ENCODE measurements at places on chromosomes 5 and 9. TPM values are rescaled to one million over a fixed set of nuclear protein-coding genes. Genes with fewer than 3 reads are reported as not detected.

DNA sequence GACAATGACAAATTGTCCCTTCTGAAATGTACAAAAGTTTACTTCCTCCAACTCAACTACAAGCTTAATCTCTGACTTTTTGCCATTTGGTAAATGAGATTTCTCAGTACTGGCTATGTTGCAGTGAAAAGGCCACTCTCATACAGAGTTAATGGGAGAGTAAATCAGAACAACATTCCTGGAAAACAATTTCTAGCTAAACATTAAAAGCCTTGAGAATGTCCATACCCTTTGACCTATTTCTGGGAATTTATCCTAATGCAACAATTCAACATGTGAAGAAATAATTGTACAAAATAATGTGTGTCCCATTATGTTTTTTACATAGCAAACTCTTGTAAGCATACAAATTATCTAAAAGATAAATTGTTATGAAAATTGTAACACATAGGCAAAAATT is 56.3 kb upstream of the SPEF2 start:
- DNase-seq, result no peak

Gene SLCO4C1
- total RNA-seq, result 0.58 TPM

DNA sequence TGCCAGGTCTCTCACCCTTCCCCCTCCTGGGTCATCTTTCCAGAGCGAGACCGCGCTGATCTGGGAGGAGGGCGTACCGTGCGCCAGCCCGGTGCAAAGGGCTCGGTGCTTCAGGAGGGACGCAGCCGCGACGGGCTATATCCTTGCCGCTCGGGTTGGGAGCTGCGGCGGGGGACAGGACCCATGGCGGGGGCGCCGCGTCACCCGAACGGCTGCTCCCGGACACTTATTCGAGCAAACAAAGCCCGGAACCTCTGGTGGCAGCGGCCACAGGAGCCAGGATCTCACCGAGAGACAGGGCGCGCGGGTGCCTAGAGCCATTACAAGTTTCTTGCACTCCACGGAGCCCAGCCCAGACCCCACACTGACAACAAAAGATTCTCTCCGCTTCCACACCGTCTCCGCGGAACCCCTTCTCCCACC is 1.3 kb downstream of the SEMA6A start:
- no peak for DNase-seq

DNA sequence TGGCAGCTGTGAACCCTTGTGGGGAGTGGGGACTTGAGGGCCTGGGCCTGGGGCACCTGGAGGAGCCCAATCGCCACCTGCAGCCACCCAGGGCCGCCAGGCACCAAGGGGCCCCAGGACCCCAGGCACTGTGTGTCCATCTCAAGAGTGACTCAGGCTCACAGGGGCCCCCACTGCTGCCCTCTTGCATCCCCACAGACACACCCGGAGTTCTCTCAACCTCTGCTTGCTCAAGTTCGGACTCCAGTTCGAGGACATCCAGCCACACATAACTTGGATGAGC is 51.9 kb downstream of the MRPL36 start:
- peak; percentile 55 for DNase-seq

DNA sequence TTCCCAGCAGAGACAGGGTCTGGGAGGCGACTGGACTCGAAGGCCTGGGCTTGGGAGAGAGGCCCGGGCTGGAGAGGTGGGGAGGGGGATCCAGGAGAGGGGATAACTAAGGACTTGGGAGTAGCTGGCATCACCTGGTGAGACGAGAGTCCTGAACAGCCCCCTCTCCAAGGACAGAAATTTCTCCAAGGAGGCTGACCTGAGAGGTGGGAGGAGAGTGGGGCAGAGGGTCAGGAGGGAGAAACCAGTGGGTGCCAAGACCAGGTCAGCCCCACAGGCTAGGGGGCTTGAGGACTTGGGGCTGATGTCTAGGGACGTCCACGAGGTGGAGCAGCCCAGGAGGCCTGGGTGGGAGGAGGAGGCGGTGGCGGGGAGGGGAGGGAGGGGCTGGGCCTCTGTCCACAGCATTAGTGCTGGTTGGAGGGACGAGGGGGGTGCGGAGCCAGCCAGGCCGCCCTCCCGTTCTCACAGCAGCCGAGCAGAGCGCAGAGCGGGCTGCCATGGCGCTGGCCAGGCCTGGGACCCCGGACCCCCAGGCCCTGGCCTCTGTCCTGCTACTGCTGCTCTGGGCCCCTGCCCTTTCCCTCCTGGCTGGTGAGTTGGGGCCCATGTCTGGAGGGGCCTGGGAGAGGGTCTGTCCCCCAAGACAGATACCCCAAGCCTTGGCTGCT is at the start of gene CRB2:
TSS of gene CRB2 (plus strand) at position 437 of the 671 bp plus-strand sequence. CDS start at position 501, 64 bp downstream.
- DNase-seq, result no peak

Gene ERCC6L2
- 38.0 TPM for total RNA-seq

GRCh38 chr9:34177593-34178435 is 1.0 kb upstream of the UBAP1 start:
- peak; percentile 8 for DNase-seq

- DNase-seq, result no peak
Observed at GRCh38 chr5:79301046-79301712, 65.2 kb downstream of the JMY start.

- DNase-seq, result no peak
Observed at GRCh38 chr9:12185856-12186255, 507.3 kb upstream of the TYRP1 start.

DNA sequence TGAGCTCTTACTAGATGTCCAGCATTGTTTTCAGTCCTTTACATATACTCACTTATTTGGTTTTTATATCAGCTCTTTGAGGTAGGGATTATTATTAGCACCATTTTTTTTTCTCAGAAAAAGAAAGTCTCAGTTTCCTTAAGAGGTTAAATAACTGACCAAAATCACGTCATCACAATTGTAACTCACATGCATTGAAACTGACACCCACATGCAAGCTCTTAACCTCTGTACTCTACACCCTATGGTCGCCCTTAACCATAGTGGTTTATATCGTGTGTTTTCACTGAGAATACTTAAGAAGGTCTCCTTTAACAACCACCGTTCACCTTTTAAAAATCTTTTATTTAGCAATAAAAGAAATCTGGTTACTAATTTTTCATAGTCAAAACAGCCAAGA is 61.0 kb downstream of the PRDM6 start:
- no peak for DNase-seq

GRCh38 chr9:5357431-5358105 is 17.9 kb upstream of the RLN1 start:
- DNase-seq, result no peak

Gene SPINK4
- not detected for total RNA-seq

- DNase-seq, result no peak
Observed at GRCh38 chr9:121313458-121314152, 45.6 kb downstream of the GSN start.

Data from mesenteric fat pad (tissue), 1 donor.